Activated T-helper 9 cell treated with anti-CD3 and anti-CD28 coated beads, Interleukin-2, amount 50 U/mL, for 16 hours (primary cell): ENCODE measurements at places on chromosomes 5 and 9.

- no peak for DNase-seq
Observed at GRCh38 chr5:127040796-127041520, 10.6 kb upstream of the MARCHF3 start.

DNA sequence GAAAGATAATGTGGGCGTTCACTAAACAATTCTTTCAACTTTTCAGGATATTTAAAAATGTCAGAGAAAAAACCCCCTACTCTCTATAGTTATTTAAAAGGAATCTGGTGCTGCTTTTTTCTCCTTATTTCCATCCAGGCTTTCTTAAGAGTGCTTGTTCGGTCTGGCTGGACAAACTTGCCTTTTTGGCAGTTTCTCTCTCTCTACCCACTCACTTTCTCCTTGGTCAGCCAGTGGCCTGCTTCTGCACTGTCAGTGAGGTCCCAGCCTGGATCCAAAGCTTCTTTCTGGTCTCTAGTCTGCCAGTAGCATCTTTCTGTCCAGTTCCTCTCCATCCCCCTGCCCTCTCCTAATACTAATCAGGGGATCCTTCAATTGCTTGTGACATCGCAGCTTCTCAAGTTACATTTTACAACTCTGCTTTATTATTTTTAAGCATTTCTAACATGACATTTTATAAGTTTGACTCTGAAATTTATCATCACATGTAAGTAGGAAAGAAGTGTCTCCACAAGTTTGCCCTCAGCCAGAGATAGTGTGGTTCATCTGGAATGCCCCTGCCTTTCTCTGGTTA is 50.4 kb downstream of the PIK3R1 start:
- DNase-seq: no peak

DNA sequence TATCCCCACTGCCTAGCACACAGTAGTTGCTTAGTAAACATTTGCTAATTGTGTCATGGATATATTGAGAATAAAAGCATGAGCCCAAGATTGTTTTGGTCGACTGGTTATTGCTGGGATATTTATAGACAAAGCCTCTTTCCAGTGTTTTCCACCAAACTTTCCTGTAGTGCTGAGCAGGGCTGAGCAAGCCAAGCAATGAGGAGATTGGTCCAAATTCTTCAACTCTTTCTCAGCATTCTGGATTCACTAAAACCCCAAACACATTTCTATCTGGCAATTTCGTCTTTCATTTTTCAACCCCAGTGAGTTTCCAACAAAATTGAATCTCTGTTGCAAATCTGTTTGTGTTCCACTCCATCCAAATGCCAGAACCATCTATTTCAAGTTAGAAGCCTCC is 31.9 kb upstream of the TARS1 start:
- DNase-seq: no peak

- DNase-seq: no peak
Observed at GRCh38 chr9:126614088-126614454, 343 bp downstream of the LMX1B start.
